ENCODE measurements at places on chromosomes 7 and 10. TPM values are rescaled to one million over a fixed set of nuclear protein-coding genes. Genes with fewer than 3 reads are reported as not detected.

DNA sequence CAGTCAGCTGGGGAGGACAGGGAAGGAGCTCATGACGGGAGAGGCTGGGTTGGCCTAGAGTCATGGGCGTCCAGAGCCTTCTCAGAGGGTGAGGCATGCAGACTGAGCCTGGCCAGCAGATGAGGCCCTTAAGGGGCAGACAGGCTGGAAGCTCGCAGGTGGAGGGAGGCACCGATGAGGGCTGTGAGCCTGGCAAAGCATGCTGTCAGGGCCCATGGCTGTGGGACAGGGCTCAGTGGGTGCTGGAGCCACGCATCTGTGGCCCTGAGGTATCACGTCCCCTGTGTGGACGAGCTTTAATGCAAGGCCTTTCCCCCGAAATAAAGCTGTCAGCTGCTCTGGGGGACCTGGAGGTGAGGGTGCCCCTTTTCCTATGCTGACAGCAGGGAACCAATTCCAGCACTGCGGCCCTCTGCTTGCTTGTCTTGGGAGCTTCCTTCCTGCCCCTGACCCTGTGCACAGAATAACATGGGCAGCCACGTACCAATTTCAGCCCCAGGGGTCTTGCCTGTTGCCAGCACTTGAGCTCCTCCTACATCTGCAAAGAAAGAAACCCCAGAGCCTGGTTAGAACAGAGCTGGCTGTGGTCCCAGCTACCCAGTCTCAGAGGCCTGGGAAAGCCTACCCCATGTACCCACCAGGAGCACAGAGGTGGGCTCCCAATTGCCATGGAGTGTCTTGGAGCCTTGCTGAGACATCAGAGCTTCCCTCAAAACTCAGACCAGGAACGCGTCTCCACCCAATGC, 20.6 kb downstream of the TMEM273 start:
- DNase-seq = no peak

DNA sequence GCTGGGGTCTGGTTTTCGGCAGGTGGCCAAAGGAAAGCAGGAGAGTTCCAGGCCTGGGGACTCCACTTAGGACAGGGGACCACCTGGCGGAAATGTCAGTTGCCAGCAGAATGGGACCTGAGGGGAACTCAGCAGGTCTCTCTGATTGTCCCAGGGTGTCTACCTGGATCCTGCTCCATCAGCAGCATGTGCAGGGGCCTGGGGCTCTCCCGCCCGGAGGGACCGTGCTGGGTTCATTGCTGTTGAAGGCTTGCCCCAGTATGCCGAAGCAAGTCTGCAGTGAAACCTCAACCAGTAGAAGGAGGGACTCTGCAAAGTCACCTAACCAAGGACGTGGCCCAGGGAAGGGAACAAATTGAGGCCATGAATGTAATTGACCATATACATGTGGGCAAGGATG, 506.5 kb upstream of the MKI67 start:
- no peak for DNase-seq

DNA sequence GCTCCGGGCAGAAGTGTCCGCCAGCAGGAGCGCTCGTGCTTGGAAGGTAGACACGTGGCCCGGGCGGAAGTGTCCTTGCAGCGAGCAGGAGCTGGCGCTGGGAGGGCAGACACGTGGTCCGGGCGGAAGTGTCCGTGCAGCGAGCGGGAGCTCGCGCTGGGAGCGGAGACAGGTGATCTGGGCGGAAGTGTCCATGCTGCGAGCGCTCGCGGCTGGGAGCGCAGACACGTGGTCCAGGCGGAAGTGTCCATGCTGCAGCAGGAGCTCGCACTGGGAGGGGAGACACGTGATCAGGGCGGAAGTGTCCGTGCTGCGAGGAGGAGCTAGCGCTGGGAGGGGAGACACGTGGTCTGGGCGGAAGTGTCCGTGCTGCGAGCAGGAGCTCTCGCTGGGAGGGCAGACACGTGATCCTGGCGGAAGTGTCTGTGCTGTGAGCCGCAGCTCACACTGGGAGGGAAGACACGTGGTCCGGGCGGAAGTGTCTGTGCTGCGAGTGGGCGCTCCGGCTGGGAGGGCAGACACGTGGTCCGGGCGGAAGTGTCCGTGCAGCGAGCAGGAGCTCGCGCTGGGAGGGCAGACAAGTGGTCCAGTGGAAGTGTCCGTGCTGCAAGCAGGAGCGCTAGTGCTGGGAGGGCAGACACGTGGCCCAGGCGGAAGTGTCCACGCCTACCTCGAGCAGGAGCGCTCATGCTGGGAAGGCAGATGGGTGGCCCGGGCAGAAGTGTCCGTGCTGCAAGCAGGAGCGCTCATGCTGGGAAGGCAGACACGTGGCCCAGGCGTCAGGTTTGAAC, 41.1 kb upstream of the PRKAR1B start:
- no peak for DNase-seq

The RELN gene
- total RNA-seq = 22.0 TPM
